ENCODE measurements at places on chromosomes 11 and 22.

GRCh38 chr11:120197977-120198376 lies 12.9 kb upstream of the OAF start:
- no peak for DNase-seq

DNA sequence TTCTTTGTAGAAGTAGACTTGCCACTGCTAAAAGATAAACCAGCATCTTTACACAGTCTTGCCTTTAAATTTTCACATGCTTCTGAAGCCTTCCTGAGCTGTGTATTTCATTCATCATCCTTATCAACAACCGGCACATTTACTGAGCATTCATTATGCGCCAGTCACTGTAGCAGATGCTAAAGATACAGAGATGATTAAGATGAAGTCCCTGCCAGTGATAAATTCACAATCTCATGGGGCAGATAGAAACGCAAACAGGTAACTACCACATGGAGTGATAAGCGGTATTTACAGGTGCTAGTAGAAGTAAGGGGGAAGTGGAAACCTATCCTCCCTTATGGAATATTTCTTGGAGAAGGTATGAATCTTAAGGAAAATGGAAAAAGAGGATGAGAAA lies 67.2 kb downstream of the PRCP start:
- no peak for DNase-seq

- no peak for DNase-seq
These were observed 29.3 kb downstream of the OSBPL5 start for GRCh38 chr11:3135481-3136440.

DNA sequence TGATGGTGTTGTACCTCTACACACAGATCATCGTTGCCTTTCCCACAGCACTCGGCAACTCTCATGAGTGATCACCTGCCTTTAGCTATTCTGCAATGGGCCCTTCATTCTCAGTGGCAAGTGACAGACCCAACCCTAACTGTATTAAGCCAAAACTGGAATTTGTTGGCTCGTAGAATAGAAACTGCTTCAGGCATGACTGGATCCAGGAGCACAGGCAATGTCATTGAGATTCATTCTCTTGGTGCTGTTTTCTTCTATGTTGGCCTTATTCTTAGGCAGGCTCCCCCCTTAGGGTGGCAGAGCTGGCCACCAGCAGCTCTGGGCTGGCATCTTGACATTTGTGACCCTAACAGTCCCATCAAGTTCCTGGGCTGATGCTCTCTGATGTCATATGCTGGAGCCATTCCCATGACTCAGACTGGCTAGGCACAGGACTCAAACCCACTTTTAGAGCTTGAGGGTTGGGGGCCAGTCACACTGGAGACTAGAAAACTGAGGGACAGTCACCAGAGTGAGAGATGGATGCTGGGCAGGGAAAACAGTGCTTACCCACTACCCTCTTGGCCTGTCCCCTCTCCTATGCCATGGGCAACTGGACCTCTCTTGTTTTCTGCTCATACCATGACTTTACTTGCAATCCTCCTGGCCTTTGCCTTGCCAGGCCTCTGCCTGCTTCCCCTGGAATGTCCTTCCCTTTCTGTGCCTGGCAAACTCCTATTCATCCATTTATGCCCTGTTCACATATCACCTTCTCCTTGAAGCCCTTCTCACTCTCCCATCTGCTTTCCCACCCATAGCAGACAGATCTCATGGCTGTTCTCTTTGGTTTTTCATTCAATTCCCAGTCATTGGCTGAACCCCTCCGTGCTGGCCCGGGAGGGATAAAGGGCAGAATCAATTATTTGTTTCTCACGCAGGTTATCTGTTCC lies 7.1 kb upstream of the CDC42EP2 start:
- DNase-seq, result no peak

DNA sequence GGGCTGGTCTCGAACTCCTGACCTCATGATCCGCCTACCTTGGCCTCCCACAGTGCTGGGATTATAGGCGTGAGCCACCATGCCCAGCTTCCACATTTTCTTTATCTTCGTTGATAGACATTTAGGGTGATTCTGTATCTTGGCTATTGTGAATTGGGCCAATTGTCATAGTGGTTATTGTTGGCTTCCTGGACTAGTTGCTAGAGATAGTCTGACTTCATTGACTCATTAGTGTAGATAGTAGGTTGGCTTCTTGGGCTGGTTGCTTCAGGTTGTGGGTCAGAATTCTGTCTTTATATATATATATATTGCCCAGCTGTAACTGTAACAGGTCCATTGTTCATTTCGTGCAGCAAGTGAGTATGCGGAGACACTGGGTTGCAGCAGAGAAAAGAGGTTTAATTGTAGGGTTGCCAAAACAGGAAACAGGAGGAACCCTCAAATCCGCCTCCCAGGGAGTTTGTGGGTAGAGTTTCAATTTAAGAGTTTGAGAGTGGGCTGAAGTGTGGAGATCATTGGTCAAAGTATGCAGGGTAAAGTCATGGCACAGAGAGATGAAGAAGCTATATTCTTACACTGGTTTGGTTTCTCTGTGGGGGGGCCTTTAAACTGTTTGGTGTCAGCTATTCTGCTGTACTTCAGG lies 22.0 kb downstream of the ATG13 start:
- no peak for DNase-seq

DNA sequence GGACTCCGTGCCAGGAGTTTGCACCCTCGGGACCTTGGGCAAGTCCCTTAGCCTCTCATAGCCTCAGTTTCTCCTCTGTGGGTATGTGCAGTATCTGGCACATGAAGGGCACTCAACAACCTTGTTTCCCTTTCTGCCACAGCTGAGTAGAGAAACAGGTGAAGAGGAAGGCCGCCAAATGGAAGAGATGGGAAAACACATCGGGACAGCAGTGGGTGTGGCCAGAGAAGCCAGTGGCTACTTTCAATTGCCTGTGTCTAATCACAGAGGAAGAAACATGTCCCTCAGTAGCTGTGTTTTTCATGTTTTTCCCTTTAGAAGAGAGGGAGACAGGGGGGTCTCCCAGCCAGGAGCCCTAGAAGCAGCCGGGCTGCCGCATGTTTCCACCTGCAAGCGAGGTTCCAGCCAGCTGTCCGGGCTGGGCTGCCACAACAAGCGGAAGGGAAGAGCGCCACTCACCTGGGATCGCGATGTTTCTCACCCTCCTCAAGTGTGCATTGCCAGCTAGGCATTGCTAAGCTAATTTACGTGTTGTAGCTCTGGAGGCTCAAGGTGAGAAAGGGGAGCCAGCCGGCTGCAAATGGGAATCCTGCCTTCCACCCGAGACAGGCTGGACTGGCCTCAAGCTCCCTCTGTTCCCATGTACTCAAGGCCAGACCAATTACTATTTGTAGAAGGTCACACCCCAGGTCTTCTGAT lies 16.7 kb downstream of the ASPHD2 start:
- no peak for DNase-seq

GRCh38 chr22:30031328-30031727 lies 48.9 kb upstream of the HORMAD2 start:
- DNase-seq, result no peak

GRCh38 chr22:23305922-23306374 lies 125.6 kb downstream of the BCR start:
- DNase-seq, result no peak

Data from stimulated activated CD8-positive, alpha-beta memory T cell treated with anti-CD3 and anti-CD28 coated beads, Interleukin-4, amount 100 ng/mL, for 1 hour (primary cell).